T-helper 2 cell (primary cell): ENCODE measurements at places on chromosomes 3 and 15.

DNA sequence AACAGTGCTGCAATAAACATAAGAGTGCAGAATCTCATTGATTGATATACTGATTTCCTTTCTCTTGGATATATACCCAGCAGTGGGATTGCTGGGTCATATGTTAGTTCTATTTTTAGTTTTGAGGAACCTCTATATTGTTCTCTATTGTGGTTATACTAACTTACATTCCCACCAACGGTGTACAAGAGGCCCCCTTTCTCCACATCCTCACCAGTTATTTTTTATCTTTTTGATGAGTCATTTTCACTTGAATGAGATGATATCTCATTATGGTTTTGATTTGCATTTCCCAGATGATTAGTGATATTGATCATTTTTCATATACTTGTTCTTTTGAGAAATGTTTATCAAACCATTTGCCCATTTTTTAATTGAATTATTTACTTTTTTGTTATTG, 12.4 kb upstream of the IREB2 start:
- no peak for DNase-seq

DNA sequence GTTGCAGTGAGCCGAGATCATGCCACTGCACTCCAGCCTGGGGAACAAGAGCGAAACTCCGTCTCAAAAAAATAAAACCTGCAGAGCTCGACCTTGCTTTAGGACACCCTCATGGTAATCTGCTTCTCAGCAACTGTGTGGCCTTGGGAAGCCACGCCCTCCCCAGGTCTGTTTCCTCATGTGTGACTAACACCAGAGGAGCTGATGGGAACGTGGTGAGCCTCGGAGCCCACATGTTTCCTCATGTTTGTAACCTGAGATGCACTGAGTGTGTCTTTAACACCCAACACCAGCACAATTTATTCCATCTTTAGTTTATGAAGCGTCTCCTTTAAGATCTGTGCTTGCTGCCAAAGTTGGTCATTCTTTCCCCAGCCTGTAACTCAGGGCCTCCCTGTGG, 142.8 kb downstream of the OCA2 start:
- DNase-seq = no peak

GRCh38 chr15:23897091-23897490, 210.0 kb upstream of the NDN start:
- DNase-seq = no peak

GRCh38 chr3:192819001-192819569, 91.7 kb upstream of the FGF12 start:
- peak; percentile 36 for DNase-seq

DNA sequence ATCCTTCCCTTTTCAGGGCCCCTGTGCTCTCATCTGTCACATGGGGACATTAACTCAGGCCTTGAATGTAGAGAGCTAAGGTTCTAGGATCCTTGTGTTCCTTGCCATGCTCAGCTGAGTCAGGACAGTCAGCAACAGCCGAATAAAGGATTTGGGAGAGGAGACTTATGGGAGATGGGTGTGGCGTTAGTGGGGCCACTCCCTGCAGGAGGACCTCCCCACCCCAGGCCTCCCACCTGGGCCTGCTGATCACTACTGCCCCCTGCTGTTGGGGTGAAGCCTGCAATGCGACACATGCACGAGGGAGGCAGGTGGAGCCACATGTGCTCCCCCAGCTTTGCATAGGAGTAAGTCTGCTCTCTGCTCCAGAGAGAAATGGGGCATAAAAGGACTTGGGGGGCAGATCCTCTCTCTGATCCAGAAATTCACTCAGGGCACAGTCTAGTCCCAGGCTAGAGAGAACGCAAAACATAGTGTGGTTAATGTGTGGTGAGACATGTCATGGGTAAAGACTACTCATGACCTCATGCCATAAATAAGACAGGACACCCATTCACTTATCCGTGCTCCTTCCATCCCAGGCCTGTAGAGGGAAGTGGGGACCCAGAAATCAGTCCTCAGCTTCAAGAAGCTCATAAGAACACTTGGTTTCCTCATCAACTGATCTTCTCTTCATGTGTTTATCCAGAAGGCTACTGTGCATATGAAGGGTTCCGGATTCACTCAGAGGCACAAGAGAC, 19.4 kb downstream of the RBP1 start:
- no peak for DNase-seq

GRCh38 chr3:58366699-58367098, 34.0 kb downstream of the PXK start:
- no peak for DNase-seq

GRCh38 chr3:112635674-112636073, 5.3 kb downstream of the CCDC80 start:
- DNase-seq = no peak

DNA sequence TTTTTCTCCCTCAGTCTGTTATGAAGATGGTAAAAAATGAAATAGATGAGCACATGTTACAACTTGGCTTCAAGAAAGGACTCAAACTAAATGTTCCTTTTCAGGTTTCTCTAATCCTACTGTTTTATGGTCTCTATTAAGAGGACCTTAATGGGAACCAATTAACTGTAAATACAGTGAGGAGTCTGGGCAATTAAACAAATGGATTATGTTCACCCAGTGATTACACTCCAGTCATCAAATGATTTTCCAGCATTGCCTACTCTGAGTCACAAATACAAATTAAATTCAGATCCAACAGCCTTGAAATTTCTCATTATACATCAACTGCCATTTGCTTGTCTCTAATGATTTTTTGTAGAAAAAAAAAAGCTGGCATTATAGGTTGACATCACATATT, 129.2 kb downstream of the NEK10 start:
- DNase-seq = no peak

GRCh38 chr15:23616536-23616935, 31.1 kb downstream of the MAGEL2 start:
- no peak for DNase-seq

DNA sequence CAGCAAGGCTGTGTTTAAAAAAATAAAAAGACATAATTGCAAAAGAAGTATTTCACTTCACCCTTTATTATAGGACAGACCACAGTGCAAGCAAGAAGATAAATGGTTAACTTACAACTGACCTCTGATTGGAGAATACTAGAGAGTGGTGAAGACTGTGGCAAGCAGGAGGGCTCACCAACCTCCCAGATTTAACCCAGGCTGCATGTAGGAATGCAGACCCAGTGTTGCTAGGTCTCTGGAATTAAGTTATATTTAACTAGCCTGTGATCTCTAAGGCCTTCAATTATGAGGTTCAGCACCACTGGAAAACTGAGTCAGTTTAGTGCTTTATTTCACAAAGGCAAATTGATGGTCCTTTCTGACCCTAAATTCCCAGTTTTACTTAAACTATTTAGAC, 436.6 kb downstream of the LPP start:
- no peak for DNase-seq

DNA sequence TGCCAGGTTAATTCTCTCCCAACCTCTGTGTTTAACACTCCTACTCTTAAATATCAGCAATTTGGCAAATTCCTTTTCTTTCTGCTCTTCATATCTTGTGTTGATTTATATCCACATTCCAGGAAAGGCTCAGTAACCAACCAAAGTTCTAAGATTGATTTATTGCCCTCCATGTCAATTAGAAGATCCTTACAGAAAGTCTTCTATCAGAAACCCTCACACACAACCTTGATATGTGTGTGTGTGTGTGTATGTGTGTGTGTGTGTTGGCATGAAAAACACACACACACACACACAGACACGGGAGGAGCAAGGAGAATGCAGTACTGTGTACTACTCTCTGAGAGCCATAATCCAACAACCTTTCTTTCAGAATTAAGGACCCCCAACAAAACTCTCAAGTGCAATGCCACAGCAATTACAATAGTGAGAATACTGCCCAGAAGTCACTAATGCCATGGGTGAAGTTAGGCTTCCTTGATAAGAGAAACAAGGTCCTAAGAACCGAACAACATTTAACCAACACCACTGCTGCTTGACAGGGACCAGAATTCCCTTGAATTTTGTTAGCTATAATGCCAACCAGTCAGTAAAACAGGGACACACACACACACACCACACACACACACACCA, 1.1 kb downstream of the LSAMP start:
- no peak for DNase-seq

DNA sequence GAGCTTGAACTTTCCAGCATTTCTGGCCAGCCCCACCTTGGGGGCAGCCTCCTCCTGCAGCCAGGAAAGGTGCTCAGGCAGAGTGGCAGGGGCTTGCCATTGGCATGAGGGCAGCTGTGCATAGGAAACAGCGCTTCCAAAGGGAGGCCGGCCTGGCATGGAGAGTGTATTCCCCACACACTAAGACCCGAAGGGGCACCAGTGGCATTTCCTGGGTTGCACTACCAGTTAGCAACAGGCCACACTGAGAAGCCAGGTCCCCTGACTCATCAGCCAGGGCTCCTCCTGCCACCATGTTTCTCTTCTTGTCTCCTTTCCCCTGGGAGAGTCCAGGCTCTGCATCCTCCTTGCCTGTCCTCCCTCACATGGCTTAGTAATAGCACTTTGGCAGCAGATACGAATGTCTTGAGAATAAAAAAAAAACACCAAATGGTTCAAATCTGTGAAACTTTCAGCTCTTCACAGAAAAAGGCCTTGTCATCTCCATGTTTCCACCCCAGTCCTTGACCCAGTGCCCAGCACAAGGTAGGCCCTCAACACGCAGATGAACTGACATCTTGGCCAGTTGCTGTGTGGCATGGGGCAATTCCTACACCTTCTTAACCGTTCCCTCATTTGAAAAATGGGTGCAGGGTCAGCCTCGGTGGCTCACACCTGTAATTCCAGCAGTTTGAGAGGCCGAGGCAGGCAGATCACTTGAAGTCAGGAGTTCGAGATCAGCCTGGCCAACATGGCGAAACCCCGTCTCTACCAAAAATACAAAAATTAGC, 180.4 kb downstream of the SMAD6 start:
- no peak for DNase-seq

GRCh38 chr3:38984731-38985130, 67.0 kb downstream of the SCN11A start:
- DNase-seq = no peak

GRCh38 chr3:133694288-133695268, 32.8 kb upstream of the TOPBP1 start:
- DNase-seq = no peak

DNA sequence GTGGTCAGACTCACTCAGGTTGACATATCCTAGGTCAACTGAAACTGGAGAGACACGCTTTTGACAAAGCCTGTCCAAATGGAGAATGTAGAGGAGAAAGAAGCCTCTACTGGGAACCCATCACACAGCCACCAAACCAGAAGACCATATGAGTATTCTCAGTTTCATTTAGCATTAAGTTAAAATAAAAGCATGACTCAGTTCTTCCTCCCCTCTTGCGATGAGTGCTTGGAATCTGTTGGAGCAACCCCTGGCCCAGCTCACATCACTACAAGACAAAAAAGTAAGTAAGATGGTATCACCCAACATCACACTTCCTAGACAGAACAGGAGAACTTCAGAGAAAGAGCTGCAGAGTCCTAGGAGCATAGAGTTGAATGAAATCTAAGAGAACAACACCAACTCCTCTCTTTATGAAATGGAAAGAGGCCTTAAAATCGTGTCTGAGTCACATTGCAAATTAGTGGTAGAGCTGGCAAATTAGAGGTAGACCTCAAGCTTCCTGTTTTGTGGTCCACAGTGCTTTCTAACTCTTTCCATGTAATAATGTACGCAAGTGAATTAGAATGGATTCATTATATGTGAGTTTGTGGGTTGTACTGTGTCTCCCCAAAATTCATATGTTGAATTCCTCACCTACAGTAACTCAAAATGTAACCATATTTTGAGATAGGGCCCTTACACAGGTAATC, 51.2 kb downstream of the FGF12 start:
- no peak for DNase-seq

- no peak for DNase-seq
These were observed 42.5 kb upstream of the RFX7 start for GRCh38 chr15:56286213-56286612.

- no peak for DNase-seq
These were observed 631.1 kb upstream of the CFAP20DC start for GRCh38 chr3:59680919-59681318.

DNA sequence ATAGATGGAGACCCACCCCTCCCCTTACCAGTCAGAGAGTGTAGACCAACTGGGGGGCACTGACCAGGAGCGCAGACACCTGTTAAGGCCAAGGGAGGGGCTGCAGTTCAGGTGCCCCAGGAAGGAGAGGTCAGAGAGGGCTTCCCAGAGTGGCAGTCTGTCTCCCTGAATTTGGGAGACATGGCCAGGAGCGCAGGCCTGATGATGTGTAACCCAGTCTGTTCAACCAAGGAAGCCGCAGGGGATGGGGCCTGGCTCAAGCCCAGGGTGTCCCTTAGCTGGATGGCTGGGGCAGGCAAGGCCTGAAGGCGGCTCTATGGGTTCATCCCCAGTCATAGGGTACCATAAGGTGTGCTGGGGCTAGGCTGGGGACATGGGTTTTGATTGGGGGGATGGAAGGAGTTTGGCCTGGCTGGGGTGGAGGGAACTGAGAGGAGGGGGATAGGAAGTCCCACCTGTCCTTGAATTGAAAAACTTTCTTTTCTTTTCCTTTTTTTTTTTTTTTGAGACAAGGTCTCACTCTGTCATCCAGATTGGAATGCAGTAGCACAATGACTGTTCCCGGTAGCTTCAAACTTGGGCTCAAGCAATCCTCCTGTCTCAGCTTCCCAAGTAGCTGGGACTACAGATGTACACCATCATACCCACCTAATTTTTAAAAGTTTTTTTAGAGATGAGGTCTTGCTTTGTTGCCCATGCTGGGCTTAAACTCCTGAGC, 75.7 kb downstream of the SMAD6 start:
- no peak for DNase-seq

- peak; percentile 79 for DNase-seq
These were observed 27.6 kb upstream of the CXCR6 start for GRCh38 chr3:45915518-45916231.

DNA sequence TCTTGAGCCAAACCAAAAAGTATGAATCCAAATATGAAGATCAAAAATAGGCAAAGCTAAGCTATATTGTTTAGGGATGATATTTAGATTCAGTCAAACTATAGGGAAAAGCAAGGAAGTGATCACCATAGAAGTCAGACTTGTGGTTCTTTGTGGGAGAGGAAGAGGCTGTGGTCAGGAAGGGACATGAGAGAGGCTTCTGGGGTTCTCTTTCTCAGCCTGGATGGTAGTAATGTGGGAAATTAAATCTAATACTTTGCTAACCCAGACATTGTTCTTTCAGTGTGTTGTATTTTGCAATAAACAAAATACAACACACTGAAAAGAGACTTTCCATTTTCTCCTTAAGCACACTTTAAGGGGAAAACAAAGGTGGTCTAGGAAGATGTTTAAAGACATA, 3.1 kb downstream of the CX3CR1 start:
- DNase-seq = no peak
